ENCODE measurements at places on chromosomes 12 and 14.
A peak's percentile ranks its signal among the peaks of the same experiment; 100 is the strongest.

GRCh38 chr12:96093543-96094196 lies 58.3 kb upstream of the LTA4H start:
- peak; percentile 62 for DNase-seq

- peak; percentile 30 for DNase-seq
Observed at GRCh38 chr12:83015390-83016217, 328.9 kb downstream of the TMTC2 start.

DNA sequence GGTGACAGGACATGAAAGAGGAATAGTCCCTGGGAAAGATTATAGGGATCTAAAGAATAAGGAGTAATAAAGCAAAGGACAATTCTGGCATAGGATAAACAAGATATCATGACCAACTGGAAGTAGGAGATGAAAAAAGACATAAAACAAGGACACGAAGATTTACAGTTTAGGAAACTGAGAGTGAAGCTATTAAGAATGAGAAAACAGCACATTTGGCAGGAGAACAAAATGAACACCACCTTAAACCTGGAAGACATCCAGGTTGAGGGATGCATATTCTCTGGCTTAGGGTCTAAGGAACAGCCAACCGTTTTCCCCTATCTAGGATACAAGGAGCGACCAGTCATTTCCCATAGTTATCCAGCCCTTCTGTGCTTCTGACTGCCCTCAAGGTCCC lies 1.9 kb downstream of the TRIP11 start:
- DNase-seq: no peak

DNA sequence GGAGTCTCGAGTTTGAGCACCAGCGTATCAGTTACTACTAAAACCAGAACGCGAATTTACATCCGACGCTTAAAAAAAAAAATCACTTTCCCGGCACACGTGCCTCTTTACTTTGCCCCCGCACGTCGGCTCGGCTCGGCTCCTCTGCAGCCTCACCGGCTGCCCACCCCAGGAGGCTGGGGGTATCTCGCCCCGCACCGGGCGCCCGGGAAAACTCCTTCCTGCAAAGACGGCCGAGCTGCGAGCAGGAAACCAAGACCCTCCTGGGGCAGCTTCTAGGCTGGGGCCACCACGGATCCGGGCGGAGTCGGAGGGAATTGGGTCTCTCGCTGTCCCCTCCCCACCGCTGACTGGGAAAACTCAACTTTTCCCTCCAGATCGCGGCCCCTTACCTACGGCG lies 610 bp downstream of the VSIG10 start:
- peak; percentile 24 for DNase-seq

DNA sequence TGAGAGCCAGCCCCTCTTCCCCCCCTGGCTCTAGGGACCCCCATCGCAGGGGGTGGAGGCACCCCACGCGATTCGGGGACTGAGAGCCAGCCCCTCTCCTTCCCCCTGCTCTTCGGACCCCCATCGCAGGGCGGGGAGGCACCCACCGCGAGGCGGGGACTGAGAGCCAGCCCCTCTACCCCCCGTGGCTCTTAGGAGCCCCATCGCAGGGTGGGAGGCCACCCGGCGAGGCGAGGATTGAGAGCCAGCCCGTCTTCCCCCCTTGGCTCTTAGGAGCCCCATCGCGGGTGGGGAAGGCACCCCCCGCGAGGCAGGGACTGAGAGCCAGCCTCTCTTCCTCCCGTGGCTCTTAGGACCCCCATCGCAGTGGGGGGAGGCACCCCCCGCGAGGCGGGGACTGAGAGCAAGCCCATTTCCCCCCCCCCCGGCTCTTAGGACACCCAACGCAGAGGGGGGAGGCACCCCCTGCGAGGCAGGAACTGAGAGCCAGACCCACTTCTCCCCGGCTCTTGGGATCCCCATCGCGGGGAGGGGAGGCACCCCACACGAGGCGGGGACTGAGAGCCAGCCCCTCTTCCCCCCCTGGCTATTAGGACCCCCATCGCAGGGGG lies 45.6 kb downstream of the DDX11 start:
- DNase-seq: no peak

DNA sequence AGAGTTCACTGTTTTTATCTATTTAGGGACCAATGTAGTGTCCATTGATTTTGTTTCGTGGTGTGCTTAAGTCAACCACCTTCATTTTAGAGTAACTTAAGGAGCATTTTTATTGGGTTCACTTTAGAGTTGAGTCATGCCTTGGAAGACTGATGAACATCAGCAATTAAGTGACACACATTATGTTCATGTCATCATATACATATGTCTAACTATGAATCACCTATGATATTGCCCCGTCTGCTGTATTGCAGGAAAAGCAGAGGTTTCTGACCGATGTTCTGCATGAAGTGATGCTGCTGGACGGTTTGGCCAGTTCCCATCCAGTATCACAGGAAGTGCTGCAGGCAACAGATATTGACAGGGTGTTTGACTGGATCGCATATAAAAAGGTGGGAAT lies 227.1 kb downstream of the TRHDE start:
- peak; percentile 1 for DNase-seq

All from MCF 10A (cell line).